Motor neuron (in vitro differentiated cells): ENCODE measurements at places on chromosomes 7 and 10. TPM values are rescaled to one million over a fixed set of nuclear protein-coding genes. Genes with fewer than 3 reads are reported as not detected.

DNA sequence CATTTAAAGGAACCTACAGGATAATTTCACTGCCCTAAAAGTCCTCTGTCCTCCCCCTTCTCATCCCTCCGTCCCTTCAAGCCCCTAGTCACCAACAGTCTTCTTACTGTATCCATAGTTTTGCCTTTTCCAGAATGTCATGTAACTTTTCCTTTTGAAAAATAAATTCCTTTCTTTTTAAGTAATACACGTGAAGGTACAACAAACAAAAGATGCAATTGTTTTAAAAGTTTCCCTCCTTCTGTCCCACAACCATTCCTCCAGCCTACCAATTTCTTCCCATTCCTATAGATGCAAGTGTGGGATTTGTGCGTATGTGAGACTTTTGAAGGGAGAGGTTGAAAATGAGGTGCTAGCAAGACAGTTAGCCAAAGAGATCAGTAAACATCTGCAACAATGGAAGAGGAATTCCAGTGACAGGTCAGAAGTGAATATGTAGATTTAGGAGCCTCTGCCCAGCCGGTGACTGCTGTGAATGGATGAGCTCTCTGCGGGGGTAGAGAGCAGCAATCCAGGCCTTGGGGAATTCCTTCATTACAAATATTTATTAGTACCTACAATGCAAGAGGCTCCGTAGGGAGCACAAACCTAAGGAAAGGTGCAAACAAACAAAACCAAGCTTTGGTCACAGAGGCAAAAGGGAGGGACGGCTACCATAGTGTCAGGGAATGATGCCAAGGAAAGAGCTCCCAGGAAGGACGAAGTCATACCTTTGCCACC lies 243.6 kb downstream of the SKIDA1 start:
- ATAC-seq, result peak; percentile 69

GRCh38 chr7:21426286-21427181 lies 1.3 kb upstream of the SP4 start:
- ATAC-seq, result no peak

GRCh38 chr10:29482591-29483431 lies 152.0 kb downstream of the SVIL start:
- ATAC-seq, result peak; percentile 53

- ATAC-seq, result no peak
Observed at GRCh38 chr7:28102797-28103196, 77.8 kb downstream of the JAZF1 start.

The PIP gene
- not detected in 2 replicates for total RNA-seq

DNA sequence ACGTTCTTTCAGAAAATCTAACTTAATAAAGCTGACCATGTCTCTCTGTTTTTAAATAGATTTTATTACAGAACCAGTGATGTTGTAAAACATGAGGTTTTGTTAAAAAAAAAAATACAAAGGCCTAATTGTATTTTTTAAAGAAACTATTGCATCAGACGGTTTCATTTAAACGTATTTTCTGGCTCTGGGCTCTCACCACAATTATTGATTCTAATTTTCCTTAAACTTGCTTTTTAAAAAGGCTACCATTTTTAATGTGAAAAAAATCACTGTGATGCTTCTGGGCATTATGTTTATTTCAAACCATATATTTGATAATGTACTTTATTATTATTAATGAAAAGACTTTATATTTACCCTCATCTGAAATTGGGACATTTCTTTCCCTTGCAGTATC lies 94.3 kb downstream of the CABCOCO1 start:
- no peak for ATAC-seq

GRCh38 chr7:132856416-132856815 lies 225.5 kb downstream of the CHCHD3 start:
- ATAC-seq, result no peak
